ENCODE measurements at places on chromosomes 7 and 10.
A peak's percentile ranks its signal among the peaks of the same experiment; 100 is the strongest.

DNA sequence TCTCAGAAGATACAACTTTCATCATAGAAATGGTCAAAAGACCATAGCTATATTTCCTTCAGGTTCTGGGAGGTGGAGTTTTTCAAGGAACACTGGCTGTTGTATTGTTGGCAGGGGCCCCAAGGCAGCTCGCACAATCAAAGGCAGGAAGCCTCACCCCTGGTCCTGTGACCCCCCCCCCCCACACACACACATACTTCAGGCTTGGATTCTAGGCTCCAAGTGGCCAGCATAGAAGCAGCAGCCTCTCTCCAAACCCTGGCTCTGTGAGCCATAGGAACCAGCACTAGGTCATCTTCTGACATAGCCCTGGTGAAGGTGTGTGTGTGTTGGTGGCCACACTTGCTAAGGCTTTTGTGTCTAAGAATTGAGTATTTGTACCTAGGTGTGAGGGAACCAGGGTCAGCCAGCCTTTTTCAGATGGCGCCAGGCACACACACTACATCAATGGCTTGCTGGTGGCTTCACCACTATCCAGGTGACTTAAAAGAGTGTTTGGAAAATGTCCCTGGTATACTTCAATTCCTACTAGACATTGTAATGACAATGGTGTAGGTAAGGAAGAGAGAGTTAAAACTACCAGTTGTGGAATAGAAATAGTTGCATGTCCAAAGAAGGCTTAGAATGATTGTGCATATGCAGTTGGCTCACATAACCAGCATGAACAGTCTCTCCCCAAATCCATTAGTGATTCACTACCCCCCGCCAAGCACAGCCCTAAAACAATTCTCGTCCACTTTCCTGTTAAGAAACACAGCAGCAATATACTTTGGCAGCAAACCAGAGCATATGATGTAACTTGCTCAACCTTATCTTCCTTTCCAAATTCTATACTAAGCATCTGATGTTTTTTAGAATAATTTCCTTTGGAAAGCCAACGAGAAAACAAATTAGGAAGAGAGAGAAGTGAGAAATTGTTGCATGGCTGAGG is 91.3 kb downstream of the AVL9 start:
- peak overlapping the region; percentile 44 for H3K27ac ChIP-seq
- no peak for ATAC-seq
- H3K4me1 ChIP-seq: peaks cover 12% of the 10 kb centered on the region
- no peaks in the 10 kb centered on the region for H3K27me3 ChIP-seq
- no peak overlapping the region for H3K4me3 ChIP-seq

GRCh38 chr10:31929261-31930022 is 811 bp upstream of the ARHGAP12 start:
- peaks cover 36% of the 10 kb centered on the region for H3K4me1 ChIP-seq
- peak; percentile 7 for ATAC-seq
- H3K4me3 ChIP-seq: peak overlapping the region; percentile 94
- H3K27ac ChIP-seq: peak overlapping the region; percentile 39

DNA sequence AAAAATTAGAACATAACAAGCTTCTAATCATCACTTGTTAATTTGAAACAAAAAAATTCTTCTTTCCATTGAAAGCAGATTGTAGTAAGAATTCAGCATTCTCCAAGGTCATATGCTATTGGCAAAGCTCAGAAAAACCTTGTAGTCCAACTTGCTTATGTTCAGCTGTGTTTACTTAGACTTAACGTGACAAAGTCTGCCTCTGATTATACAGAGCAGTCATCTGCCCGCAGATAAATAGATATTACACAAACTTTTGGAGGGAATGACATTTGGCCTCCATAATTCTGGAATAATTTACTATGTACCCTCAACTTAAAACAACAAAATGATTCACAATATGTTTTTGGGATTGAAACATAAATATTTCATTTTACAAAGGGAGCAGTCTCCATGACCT is 45.8 kb downstream of the MKX start:
- no peak overlapping the region for H3K27ac ChIP-seq
- H3K4me3 ChIP-seq: no peak overlapping the region
- no peaks in the 10 kb centered on the region for H3K4me1 ChIP-seq
- no peaks in the 10 kb centered on the region for H3K36me3 ChIP-seq
- ATAC-seq: no peak
- H3K27me3 ChIP-seq: peaks cover 22% of the 10 kb centered on the region

DNA sequence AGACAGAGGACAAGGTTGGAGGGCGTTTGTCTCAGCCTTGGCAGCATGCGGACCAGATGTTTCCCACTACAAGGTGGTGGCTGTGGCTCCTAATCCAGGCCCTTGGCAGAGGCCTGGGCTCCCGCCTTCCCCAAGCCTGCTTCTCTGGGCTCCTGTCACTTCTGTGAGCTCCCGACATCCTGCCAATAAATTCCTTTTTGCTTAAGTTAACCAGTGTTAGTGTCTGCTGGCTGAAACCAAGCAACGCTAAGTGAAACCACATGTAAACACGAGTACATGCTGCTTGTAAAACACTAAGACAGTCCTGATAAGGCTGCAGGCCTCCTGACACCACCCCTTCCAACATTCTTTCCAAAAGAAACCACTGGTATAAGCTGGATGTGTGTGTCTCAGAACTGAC is 263.6 kb upstream of the ZMIZ1 start:
- H3K27ac ChIP-seq: no peak overlapping the region
- peaks cover 5% of the 10 kb centered on the region for H3K27me3 ChIP-seq
- H3K4me3 ChIP-seq: no peak overlapping the region
- no peaks in the 10 kb centered on the region for H3K36me3 ChIP-seq
- no peaks in the 10 kb centered on the region for H3K4me1 ChIP-seq

GRCh38 chr7:48337012-48337621 is 165.9 kb downstream of the ABCA13 start:
- H3K4me3 ChIP-seq: no peak overlapping the region
- no peaks in the 10 kb centered on the region for H3K36me3 ChIP-seq
- H3K27me3 ChIP-seq: peaks cover 3% of the 10 kb centered on the region
- H3K27ac ChIP-seq: no peak overlapping the region
- ATAC-seq: no peak
- H3K4me1 ChIP-seq: no peaks in the 10 kb centered on the region

GRCh38 chr7:70303780-70304179 is 705.5 kb downstream of the AUTS2 start:
- ATAC-seq: peak; percentile 62
- no peaks in the 10 kb centered on the region for H3K27me3 ChIP-seq
- H3K4me1 ChIP-seq: peaks cover 5% of the 10 kb centered on the region

DNA sequence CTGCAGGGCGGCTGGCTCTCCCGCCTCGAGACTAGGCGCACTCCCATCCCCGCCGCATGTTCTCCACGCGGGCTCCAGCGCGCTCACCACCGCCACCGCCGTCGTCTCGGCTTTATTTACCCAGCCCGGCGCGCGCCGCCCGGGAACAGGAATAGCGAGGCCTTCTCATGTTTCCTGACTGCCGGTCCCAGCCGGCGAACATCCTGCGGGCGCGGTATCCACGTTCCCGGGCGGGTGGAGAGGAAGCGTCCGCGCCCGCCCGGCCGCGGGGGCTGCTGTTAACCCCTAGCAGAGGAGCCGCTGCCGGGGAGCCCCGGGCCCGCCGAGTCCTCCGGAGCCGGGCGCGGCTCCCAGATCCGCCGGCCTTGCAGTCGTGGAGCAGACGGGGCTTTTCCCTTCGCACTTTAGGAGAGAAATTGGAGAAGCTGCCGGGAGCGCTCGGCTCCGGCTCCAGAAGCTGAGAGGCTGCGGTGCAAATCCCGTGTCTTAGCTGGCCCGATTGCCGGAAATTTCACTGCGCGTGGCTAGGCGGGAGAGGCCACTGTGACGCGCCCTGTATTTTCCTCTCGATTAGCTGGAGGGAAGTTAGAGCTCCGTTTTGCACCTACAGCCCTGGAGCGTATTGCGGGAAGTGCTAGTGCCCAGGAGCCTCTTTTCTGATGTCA is at the start of gene MKX:
Gene MKX, minus strand, starts transcription at position 88 of the 665 bp plus-strand sequence. CDS start 2,404 bp downstream, outside the sequence.
- no peak within 1 kb of the TSS for H3K27ac ChIP-seq
- no peak for ATAC-seq
- no peaks in the 10 kb centered on the region for H3K36me3 ChIP-seq
- H3K27me3 ChIP-seq: peaks cover 56% of the 10 kb centered on the region
- H3K4me3 ChIP-seq: peak within 1 kb of the TSS; percentile 64
- H3K4me1 ChIP-seq: peaks cover 11% of the 10 kb centered on the region

GRCh38 chr10:173741-174140 is 38.5 kb downstream of the ZMYND11 start:
- no peaks in the 10 kb centered on the region for H3K36me3 ChIP-seq
- H3K27me3 ChIP-seq: no peaks in the 10 kb centered on the region
- H3K4me1 ChIP-seq: peaks cover 7% of the 10 kb centered on the region
- ATAC-seq: no peak
- H3K4me3 ChIP-seq: no peak overlapping the region

DNA sequence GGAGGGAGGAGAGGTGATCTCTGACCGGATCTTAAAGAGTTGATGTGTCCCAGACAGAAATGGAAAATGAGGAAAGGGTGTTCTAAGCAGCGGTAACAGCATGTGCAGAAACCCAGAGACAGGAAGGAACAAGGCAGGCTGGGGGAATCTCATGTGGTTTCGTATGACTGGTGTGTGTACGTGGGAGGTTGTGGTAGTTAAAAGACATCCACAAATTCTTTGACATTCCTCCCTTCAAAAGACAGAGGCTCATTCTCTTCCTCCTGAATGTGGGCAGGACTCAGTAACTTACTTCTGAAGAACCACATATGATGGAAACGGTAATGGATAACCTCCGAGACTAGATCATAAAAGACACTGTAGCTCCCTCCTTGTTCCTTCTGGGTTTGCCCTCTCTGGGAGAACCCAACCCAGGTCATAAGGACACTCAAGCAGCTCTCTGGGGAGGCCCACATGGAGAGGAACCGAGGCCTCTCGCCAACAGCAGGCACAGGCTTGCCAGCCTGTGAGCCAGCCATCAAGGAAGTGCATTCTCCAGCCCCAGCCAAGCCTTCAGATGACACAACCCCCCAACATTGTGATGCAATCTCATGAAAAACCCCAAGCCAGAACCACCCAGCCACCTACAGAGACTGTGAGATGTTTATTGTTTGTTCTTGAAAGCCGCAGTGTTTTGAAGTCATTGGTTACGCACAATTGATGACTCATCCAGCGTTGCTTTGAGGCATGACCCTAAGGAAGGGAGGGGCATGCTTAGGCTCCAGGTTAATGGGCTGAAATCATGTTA is 116.0 kb downstream of the SLIT1 start:
- H3K4me3 ChIP-seq: peak overlapping the region; percentile 30
- peaks cover 15% of the 10 kb centered on the region for H3K4me1 ChIP-seq
- peak; percentile 79 for ATAC-seq

DNA sequence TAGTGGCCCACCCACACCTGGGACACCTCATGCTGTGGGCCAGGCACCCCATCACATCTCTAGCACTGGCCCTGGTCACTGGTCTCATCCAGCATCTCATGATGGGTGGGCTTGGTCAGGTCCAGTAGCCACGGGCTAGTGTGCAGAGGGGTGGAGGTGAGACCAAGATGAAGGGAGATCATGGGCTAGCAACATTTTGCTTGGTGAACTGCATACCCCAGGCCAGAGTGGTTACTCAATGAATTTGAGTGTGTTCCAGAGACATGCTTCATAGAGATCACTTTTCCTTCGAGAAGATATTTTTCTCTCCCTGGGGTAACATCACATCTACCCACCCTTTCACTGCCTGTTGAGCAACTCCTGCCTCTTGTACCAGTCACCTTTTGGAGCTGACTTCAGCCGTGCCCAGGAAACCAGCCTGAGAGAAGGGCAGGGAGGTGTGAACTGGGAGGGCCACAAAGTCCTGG is 44.2 kb downstream of the MINDY4 start:
- H3K36me3 ChIP-seq: no peaks in the 10 kb centered on the region
- H3K27ac ChIP-seq: no peak overlapping the region
- H3K4me3 ChIP-seq: no peak overlapping the region
- H3K27me3 ChIP-seq: no peaks in the 10 kb centered on the region

- no peak for ATAC-seq
- peaks cover 52% of the 10 kb centered on the region for H3K27me3 ChIP-seq
- peaks cover 13% of the 10 kb centered on the region for H3K4me1 ChIP-seq
- H3K4me3 ChIP-seq: peak overlapping the region; percentile 31
Observed at GRCh38 chr10:28679581-28680357, 2.4 kb downstream of the BAMBI start.

- H3K27me3 ChIP-seq: no peaks in the 10 kb centered on the region
- peaks cover 40% of the 10 kb centered on the region for H3K36me3 ChIP-seq
- no peak overlapping the region for H3K4me3 ChIP-seq
- no peak for ATAC-seq
Observed at GRCh38 chr10:27104919-27105318, 4.6 kb upstream of the ANKRD26 start.

- peaks cover 32% of the 10 kb centered on the region for H3K27me3 ChIP-seq
- H3K4me1 ChIP-seq: no peaks in the 10 kb centered on the region
- ATAC-seq: no peak
- no peak overlapping the region for H3K4me3 ChIP-seq
Observed at GRCh38 chr10:121593281-121594075, 4.8 kb downstream of the FGFR2 start.

- ATAC-seq: peak; percentile 57
Observed at GRCh38 chr7:26151953-26152781, at the start of gene NFE2L3. Gene NFE2L3, plus strand, starts transcription at chr7:26152198. Its CDS starts 301 bp downstream, at chr7:26152499.

GRCh38 chr10:79200346-79200745 is 131.6 kb downstream of the ZMIZ1 start:
- no peak for ATAC-seq
- H3K36me3 ChIP-seq: peaks cover 12% of the 10 kb centered on the region
- no peaks in the 10 kb centered on the region for H3K27me3 ChIP-seq
- H3K4me1 ChIP-seq: peaks cover 4% of the 10 kb centered on the region
